ENCODE measurements at places on chromosomes 2 and 18. TPM values are rescaled to one million over a fixed set of nuclear protein-coding genes. Genes with fewer than 3 reads are reported as not detected.

Gene RASGRP3
- 32.7 TPM for polyA plus RNA-seq

Gene RFX8
- polyA plus RNA-seq = 1.1 TPM

Gene KLHL41
- 1.7 TPM for polyA plus RNA-seq

Gene PRKCE
- polyA plus RNA-seq = 14.5 TPM

Gene SERPINB3
- not detected for polyA plus RNA-seq

DNA sequence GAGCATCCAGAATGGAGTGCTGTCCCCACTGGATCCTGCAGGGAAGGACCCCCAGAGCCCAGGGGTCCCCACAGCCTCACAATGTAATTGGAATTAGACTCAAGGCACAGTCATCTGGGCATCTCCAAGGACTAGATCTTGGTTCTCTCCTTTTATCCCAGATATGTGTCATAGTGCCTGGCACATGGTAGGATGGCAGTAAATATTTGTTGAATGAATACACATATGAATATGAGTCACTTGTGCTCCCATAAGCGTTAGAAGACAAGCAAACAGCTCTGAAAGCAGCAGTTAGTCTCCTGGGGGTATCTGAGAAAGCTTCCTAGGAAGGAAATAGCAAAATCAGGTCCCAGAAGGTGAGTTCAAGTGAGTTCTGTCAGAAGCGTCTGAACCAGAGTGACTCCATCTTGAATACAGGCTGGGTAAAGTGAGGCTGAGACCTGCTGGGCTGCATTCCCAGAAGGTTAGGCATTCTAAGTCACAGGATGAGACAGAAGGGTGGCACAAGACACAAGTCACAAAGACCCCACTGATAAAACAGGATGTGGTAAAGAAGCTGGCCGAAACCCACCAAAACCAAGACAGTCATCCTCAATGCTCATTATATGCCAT, 234.1 kb upstream of the ID2 start:
- DNase-seq = no peak

- DNase-seq = no peak
Observed at GRCh38 chr2:80071941-80072340, 232.6 kb downstream of the LRRTM1 start.

Gene FAM161A
- 20.0 TPM for polyA plus RNA-seq

DNA sequence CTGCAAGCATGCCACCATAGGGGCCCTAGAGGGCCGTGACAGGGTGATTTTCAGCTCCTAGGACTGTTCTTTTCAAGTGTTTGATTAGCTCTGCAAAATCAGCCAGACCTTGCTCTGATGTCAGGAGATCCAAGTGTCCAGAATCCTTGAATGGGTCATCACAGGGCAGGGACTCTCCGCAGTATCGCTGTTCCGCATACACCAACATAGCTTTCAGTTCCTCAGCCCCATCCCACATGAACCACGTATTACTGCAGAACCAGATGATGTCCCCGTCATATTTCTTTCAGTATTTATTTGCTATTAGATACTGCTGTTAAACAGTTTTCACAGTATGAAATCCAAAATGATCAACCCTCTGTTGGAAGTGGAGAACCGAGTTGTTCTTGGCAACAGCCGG, 46.6 kb upstream of the RFX8 start:
- no peak for DNase-seq

Gene ZSWIM2
- polyA plus RNA-seq = not detected

- no peak for DNase-seq
Observed at GRCh38 chr2:190571686-190572085, 37.2 kb upstream of the NEMP2 start.

DNA sequence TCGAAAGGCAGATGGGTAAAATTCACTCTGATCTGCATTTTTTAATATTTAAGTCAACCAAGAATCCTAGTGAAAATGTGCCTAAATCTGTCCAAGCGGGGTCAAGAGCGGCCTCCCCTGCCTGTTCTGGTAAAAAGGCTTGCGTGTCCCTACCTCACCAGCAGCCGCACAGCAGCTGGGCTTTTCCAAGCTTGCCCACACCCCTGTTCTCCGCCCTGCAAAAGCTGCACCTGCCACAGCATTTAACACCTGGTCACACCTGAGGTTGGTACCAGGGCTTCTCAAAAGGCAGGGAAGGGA, 25.8 kb upstream of the TMEM182 start:
- DNase-seq = no peak

Measured in right lung (tissue), 10 donors.